Activated CD4-positive, alpha-beta T cell treated with anti-CD3 and anti-CD28 coated beads, Interleukin-2, amount 50 U/mL, for 24 hours (primary cell): ENCODE measurements at places on chromosomes 1 and 21.

GRCh38 chr1:209545423-209545822 is 38.1 kb upstream of the CAMK1G start:
- DNase-seq: no peak

- DNase-seq: no peak
Measured at GRCh38 chr1:101185421-101185820, 51.4 kb upstream of the S1PR1 start.

GRCh38 chr1:66932291-66932690 is 7.5 kb downstream of the MIER1 start:
- DNase-seq: no peak

DNA sequence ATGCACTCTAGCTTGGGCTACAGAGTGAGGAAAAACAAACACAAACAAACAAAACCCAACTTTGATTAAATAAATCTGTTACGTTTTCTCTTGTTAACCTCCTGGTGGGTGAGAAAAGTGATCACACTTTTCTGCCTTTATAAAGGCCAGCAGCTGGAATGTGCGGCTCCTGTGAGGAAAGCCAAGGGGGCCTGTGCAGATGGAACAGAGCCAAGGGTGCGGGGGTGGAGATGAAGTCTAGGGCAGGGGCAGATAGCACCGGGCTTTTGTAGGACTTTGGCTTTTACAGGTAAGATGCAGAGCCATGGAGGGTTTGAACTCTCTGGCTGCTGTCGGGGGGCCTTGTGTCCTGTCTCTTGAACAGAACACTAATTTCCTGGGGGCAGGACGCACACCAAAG is 40.7 kb upstream of the GPR37L1 start:
- DNase-seq: no peak

DNA sequence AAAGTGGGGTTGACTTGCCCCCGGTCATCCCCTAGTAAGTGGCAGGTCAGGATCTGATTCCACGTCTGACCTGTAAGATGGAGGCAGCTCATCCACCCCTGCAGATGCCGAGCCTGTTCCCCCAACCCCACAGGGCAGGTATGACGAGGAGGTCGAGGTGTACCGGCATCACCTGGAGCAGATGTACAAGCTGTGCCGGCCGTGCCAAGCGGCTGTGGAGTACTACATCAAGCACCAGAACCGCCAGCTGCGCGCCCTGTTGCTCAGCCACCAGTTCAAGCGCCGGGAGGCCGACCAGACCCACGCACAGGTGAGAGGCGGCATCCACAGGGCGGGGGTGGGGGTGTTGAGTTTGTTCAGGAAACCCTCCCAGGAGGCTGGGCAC is 9.6 kb downstream of the TMEM201 start:
- no peak for DNase-seq

DNA sequence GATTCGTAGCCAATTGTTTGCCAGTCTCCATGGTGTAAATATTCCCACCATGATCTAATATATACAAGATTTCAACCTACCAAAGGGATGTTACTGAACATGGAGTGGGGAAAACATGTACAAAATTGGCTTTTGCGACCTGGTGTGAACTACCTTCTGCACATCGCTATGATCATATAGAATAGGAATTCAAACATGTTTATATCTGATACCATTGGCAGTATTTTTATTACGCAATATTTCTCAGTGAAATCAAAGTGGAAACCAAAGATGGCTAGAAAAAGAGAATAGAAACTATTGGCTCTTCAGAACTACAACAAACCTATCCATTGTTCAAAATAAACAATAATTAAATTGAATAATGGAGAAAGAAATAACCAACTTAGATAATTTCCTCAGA is 285.1 kb downstream of the TPR start:
- no peak for DNase-seq

DNA sequence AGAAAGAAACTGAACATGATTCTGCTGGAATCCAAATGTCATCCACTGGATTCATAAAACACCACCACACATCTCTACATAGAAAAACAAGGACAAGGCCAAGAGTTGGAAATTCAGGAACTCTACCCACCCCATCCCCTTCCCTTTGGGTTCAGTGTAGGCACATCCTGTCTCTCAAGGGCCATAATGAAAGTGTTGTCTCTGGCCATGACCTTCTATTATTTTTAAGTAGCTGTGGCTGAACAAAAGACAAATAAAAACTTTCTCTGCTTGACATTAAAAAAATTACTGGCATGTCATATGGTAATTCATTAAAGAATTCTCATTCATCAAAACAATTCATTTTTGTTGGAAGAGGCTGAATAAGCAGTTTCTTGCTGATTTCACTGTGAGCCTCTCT is 54.9 kb upstream of the ZBTB18 start:
- no peak for DNase-seq

GRCh38 chr21:30924146-30924700 is 42.8 kb upstream of the KRTAP11-1 start:
- no peak for DNase-seq

DNA sequence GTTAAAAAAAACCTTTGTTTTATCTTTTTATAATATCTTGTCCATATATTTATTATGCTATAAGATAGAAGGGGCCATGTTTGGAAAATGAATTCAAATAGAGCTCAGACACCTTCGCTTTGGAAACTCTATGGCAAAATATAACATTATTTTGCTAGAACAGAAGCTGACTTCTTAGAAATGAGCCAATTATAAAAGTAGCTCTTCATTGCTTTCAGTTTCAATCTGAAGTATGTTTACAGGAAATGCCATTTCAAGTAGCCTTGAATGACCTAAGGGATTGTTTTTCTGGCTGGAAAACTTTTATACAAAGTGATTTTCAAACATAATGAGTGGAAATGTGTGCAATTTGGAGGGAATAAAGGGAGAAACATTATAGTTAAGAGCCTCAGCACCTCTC is 37.8 kb upstream of the GBP5 start:
- DNase-seq: no peak

DNA sequence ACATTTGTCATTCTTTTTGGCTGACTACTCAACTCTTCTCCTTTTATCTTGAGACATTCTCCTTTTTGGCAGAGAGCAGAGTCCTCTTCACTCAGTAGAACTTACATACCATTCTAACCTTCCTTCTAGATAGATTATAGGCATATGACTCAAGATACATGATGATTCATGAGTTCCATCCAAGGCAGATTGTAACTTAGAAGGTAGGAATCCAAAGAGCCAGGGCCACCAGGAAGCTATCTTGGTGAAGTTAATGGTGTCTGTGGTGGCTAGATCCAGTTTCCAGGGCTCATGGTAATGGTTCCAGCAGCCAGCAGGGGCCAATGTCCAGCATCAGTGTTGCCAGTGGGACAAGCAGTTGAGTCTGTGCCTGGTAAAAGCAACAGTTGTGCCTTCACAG is 76.1 kb upstream of the KIAA0040 start:
- no peak for DNase-seq

GRCh38 chr21:37319551-37319950 is 47.0 kb upstream of the DYRK1A start:
- DNase-seq: no peak

DNA sequence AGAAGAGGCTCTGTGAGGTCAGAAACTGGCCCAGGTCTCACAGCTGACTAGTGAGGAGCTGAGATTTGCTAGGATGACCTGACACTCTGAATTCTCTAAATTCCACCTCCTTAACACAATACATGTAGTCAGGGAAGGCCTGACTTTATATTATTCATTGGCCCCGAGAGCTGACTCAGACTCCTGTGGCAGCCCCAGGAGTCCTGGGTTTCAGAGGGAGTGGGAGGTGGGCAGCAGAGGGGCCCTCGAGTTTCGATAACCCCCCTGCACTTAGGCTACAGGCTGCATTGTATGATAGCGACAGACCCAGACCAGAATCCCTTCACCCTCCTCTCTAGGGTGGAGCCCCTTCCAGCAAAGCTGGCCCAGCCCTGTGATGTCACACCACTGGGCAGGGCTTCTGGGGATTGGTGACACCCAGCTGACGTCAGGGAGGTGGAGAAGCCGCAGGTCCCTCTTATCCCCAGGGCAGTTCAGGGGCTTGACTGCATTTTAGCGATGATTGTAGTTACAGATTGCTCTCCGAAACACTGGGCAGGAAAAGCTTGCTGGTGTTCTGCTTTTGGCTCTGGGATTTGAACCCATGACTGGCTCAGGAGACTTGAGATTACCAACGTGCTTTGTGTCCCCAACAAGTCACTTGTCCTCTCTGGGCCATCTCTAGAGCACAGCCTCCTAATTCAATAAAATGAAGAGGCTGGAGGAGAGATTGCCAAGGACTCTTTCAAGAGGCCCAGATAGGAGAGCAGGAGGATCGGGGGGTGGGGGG is 17.0 kb upstream of the GPR37L1 start:
- no peak for DNase-seq

- peak; percentile 61 for DNase-seq
Measured at GRCh38 chr1:28877132-28877781, 37.1 kb upstream of the EPB41 start.

DNA sequence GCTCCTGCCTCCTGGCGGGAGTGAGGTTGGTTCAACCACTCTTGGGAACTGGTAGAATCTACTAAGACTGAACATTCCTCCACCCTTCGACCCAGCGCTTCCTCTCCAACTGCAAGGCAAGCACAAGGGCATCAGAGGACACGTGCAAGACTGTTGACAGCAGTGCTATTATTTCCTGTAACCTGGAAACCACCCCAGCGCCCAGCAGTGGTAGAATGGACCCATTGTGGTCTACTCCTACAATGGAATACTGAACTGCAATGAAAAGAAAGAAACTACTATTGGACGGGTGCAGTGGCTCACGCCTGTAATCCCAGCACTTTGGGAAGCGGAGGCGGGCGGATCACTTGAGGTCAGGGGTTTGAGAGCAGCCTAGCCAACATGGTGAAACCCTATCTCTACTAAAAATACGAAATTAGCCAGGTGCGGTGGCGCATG is 33.0 kb upstream of the TARDBP start:
- no peak for DNase-seq

DNA sequence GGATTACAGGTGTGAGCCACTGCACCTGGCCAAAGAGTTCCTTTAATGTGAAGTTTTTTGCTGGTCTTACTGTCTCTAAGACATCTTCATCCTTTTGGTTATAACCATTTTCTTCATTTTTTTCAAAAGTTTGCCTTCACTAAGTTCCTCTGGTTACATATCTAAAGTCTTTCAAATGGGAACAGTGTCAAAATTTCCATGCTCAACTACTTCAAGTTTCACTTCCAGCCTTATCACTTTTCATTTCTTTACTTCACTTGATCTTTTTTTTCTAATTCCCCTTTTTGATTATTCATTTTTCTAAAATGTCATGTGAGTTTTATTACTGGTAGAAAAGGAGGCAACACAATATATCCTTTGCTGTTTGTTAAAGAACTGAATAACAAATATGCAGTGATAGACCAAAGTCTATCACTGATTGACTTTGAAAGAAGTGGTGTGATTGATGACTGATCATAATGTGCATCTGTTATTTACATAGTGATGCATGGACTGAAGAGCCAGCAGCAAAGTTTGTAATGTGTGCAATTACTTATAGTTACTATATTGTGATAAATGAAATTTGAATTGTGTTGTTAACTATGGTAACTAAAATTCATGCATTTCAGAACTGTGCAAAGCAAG is 16.0 kb upstream of the ZFYVE9 start:
- no peak for DNase-seq

GRCh38 chr1:41914516-41914915 is 4.2 kb downstream of the HIVEP3 start:
- no peak for DNase-seq

DNA sequence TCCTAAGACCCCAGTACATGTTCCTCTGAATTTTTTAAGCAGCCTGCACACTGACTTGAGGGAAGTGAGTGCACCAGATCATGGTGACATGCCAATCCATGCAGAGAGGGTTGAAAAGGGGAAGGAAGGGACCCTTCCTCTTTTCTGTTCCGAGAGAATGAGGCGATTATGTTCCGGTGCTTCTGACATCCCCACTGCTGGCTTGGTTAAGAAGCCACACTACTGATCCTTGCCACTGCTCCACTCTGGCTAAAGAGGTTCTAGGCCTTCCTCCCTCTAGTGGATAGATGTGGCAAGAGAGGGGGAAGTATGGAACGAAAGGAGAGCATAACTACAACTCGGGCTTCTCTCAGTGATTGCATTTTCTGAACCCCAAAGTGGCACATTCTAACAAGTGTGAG is 1.8 kb upstream of the CYB5R1 start:
- peak; percentile 30 for DNase-seq

- no peak for DNase-seq
Measured at GRCh38 chr1:182164273-182164672, 102.8 kb upstream of the ZNF648 start.

DNA sequence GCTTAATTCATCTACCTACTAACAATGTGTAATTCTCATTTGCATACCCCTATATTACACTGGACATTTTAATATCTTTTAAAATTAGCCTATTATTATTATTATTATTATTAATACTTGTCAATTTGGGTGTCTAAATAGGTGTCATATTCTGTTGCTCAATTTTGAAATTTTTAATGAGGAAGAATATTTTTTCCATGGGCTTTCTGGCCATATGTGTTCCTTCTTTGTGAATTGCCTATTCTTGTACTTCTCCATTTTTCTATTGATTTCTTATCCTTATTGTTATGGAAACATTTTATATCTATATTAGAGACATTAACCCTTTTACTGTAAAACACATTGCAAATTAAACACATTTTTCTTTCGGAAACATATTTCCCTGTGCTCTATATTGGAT is 6.4 kb upstream of the NIBAN1 start:
- no peak for DNase-seq

DNA sequence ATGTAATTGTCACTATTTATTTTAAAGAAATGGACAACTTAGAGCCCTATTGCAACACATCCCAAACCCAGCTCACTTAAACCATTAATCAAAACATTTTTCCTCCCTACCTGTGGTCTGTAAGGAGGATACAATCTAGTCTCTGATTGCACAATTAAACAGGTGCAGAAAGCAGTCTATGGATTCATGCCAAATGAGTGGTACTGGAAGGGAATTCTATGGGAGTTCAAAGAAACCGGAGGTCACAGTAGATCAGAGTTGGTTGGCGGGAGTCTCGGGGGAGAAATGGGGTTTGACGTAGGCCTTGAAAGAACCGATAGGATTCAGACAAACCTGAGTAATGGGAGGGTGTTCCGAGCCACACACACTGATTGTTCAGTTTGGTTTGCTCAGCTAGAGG is 314.9 kb downstream of the KIF26B start:
- DNase-seq: no peak

- DNase-seq: no peak
Measured at GRCh38 chr1:15500184-15501178, 23.5 kb downstream of the CASP9 start.

DNA sequence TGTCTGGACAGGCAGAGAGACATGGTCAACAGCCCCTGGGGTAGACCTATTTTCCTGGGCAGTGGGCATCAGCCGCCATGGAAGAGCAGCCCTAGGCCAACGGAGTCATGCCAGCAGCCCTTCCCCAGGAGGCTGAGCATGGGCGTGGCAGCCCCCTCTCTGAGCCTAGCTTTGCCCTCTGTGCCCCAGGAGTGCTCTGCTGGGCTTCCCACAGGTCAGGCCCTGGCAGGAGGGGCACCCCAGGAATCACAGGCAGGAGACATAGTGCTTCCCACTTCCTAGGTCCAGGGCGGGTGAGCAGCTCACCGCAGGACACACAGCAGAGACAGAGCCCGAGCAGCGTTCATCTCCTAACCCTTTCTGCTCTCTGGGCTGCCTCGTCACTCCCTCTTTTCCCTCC is 132.8 kb downstream of the GLIS1 start:
- DNase-seq: no peak
